Activated T-cell treated with anti-CD3 and anti-CD28 coated beads for 4 hours (primary cell): ENCODE measurements at places on chromosomes 5 and 9.

DNA sequence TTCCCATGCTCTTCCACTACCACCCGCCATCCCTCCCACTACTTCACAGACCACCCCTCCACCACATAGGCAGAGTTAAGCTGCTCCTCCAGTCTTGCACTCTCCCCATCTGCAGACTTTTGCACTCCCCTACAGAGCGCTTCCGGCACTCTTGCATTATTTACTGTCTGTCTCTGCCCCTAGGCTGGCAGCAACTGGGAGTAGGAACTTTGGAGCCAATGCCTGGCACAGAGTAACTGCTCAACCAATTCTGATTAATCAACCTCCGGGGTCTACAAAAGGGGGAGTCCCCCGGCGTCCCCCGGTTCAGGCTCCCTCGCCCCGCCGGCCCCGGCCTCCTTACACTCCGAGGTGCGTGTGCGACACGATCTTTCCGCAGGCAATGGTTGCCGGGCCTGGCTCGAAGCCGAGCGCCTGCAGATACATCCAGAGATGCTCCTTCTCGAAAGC, 498 bp downstream of the HAUS6 start:
- DNase-seq = no peak

- no peak for DNase-seq
These were observed 268.2 kb downstream of the ISL1 start for GRCh38 chr5:51651476-51651875.

GRCh38 chr5:59186623-59187022, 603.7 kb downstream of the RAB3C start:
- DNase-seq = no peak

- no peak for DNase-seq
These were observed 171.0 kb upstream of the OTULINL start for GRCh38 chr5:14410394-14411201.

DNA sequence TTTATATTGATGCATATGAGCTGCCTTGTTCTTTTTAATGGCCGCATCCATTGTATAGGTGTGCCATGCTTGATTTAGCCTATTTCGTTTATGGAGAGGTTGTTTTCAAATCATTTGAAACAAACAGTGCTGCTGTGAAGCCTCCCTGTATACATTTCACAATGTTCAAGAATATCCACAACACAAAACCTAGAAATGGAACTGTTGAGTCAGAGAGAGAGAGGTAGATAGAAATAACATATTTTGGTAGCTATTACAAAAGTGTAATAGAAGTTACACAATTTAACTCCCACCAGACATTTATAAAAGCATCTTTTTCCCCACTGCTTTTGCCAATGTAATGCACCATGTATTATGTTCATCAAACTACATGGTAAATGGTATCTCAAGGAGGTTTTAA, 82.0 kb downstream of the FRMD3 start:
- DNase-seq = no peak

DNA sequence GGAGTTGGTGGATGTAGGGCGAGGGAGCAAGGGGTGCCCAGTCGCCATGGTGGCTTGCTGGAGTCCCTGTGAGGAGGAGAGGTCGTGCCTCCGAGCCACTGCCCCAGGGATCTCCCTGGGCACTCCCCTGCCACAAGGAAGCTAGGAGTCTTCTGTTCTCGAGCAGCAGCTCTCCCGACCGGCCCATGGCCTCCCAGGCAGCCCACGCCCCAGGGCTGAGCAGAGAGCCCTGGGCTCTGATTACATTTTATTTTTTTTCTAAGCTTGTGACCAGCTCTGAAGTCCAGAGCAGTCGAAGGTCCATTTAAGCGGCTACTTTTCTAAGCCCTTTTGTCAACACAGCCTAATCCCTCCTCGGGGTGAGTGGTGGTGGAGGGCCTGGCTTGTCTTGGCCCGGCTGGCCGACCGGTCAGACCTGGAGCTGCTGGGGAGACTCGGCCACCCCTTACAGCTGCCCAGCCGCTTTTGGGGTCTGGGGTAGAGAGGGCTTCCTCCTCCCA, 2.1 kb downstream of the RXRA start:
- no peak for DNase-seq

GRCh38 chr5:166401391-166401790, 1890.1 kb upstream of the WWC1 start:
- DNase-seq = no peak

GRCh38 chr9:113425072-113425471, 14.5 kb downstream of the C9orf43 start:
- DNase-seq = no peak

DNA sequence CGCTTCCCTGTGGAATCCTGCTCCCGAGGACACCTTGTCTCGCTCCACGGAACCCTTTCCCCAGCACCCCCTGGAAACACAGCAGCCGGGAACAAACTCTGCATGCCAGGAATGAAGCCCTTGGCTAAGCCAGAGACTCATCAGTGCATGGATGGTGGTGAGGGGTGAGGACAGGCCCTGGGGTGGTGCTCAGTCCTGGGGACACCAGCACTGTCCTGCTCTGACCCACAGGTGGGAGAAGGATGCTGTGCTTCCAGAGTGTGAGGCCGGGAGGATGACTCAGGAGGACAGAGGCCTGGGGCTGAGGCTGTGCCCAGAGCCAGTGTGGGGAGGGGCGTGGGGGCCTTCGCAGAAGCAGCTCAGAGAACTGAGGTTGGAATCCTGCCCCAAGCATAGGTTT, 11.2 kb upstream of the EGR1 start:
- DNase-seq = no peak

GRCh38 chr9:14133394-14133793, 180.5 kb downstream of the NFIB start:
- DNase-seq = no peak

DNA sequence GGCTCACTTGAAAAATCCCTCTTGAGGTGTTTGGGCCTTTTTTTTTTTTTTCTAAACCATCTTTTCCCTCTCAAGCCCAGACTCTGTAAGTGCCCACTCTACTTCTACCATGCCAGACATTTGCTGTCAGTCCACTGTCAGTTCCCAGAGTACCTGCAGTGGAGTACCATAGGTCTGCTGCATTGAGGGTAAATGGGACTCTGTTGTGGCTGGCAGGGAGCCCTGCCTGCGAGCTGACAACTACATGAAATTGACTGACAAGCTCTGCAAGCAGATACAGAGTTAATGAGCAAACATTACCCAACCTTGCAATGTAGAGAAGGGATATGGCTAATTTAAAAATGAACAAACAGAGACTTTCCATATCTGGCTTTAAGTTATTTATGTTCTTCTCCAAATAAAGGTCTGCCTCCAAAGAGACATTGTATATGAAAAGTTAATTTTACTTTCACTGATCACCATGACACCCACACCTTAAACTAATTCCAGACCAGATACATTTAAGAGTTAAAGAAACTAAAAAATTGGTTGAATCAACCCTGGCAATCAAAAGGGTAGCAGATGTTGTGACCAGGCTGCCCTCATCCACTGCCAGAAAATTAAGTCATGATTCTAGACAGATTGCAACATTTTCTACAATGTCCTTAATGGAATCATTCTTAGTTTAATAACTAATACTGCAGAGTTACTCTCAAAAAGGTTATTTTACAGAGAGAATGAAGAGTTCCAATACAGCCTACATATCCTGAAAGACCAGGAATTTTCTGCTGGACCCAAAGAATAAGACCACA, 100.4 kb upstream of the PAM start:
- no peak for DNase-seq

DNA sequence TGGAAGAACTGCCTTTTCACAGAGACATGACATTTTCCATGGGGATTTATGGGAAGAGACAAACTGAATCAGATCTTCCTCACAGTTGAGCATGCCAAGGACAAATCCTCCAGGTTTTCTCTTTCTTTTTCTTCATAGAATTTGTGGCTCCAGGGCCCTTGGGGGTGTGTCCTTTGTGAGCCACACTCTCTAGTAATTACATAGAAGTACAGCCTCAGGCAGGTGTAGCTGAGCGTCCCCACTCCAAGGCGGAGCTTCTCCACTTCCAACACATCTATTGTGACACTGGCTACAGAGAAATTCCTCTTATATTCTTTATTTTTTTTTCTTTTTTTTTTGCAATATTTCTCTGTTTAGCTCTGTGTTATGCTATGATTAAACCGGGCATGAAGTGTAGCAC, 420.5 kb upstream of the CD180 start:
- no peak for DNase-seq

DNA sequence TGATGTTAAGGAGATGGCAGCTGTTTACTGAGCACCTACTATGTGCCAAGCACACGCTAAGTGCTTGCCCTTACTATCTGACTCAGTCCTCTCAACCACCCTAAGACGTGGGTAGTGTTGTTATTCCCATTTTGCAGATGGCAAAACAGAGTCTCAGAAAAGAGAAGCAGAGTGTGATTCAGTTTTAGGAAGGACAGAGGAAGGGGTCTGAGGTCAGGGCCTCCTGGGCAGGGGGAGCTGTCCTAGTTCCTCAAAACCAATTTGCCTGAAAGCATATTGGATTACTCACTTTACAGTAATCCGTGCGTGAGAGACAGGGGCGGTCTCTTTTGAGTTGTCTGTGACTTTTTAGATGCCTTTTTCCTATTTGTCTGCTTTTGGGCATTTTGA, 23.2 kb downstream of the DNM1 start:
- no peak for DNase-seq

DNA sequence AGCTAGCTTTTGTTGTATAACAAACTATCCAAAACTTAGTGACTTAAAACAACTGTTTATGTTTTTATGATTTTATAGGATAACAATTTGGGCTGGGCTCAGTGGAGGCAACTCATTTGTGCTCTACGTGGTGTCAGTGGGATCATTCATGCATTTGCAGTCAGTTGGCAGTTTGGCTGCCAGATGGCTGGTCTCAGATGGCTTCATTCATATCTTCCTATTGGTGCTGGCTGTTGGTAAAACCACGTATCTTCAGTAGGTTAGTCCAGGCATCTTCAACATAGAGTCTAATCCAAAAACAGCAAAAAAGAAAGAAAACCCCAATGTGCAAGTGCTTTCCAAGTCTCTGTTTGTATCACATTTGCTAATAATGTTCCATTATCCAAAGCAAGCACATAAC, 51.7 kb upstream of the RIC1 start:
- no peak for DNase-seq

GRCh38 chr5:6402939-6403338, 24.6 kb upstream of the MED10 start:
- DNase-seq = no peak

- DNase-seq = no peak
These were observed 36.3 kb downstream of the MEGF9 start for GRCh38 chr9:120677965-120678364.

DNA sequence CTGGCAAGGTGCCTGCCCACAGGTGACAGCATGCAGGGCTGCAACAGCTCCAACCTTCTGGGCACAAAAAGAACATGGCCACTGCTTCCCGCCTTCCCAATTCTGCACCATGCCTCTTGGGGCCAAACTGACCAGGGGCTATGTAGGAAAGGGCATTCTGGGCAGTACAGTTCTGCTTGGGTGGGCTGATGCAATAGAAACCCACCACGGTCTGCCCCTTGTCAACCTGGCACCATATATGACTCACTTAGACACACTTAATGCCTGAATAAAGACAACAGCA, 40.2 kb upstream of the FCN1 start:
- no peak for DNase-seq

DNA sequence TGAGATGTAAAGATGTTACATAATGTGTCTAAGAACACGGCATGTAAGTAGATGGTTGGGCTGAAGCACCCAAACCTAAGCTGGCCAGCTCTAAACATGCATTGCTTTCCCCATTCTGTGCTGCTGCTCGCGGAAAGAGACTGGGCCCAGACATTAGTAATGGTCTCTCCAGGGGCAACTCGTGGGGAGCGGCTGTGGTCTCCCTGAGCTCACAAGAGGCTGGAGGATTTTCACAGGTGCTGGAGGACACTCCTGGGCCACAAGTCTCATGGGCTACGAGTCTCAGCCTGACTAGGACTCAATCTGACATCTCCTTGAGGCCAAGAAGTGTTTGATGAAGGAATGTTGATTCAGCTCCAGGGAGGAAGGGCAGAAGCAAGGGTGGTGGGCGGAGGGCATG, 92.7 kb upstream of the PTCH1 start:
- no peak for DNase-seq

GRCh38 chr5:91315701-91316100, 67.4 kb downstream of the ARRDC3 start:
- DNase-seq = no peak

GRCh38 chr5:36478646-36479317, 127.6 kb upstream of the SLC1A3 start:
- no peak for DNase-seq

- DNase-seq = no peak
These were observed 2.9 kb downstream of the CCDC107 start for GRCh38 chr9:35660966-35661415.

GRCh38 chr5:179148703-179149170, 88.6 kb downstream of the ZNF354C start:
- no peak for DNase-seq
